ENCODE measurements at places on chromosomes 1 and 21. TPM values are rescaled to one million over a fixed set of nuclear protein-coding genes. Genes with fewer than 3 reads are reported as not detected.

The PERM1 gene
- total RNA-seq: 0.35 TPM

The LRRC8B gene
- total RNA-seq: 22.3 TPM

The GNG4 gene
- not detected for total RNA-seq

DNA sequence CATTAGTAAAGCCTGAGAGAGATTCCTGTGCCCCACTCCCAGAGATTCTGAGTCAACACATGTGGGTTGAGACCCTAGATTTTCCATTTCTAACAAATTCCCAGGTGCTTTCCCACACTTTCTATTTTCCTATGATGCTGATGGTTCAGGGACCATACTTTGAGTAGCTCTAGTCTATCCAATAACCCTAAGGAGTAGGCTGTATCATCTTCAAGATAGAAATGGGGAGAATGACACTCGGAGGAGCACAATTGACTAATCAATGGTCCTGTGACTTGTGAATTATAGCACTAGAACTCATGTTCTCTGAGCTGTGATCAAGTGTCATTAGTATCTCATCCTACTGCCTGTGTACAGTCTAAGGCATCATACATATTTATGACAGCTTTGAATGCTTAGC lies 232.9 kb upstream of the B3GALT2 start:
- H3K27me3 ChIP-seq: no peaks in the 10 kb centered on the region
- H3K27ac ChIP-seq: no peak overlapping the region
- no peaks in the 10 kb centered on the region for H3K36me3 ChIP-seq
- no peak for DNase-seq
- peaks cover 6% of the 10 kb centered on the region for H3K4me1 ChIP-seq
- no peak overlapping the region for H3K4me3 ChIP-seq

GRCh38 chr1:3237570-3237969 lies 168.6 kb downstream of the PRDM16 start:
- no peaks in the 10 kb centered on the region for H3K27me3 ChIP-seq
- no peaks in the 10 kb centered on the region for H3K36me3 ChIP-seq
- H3K4me3 ChIP-seq: no peak overlapping the region
- DNase-seq: no peak
- H3K27ac ChIP-seq: no peak overlapping the region

DNA sequence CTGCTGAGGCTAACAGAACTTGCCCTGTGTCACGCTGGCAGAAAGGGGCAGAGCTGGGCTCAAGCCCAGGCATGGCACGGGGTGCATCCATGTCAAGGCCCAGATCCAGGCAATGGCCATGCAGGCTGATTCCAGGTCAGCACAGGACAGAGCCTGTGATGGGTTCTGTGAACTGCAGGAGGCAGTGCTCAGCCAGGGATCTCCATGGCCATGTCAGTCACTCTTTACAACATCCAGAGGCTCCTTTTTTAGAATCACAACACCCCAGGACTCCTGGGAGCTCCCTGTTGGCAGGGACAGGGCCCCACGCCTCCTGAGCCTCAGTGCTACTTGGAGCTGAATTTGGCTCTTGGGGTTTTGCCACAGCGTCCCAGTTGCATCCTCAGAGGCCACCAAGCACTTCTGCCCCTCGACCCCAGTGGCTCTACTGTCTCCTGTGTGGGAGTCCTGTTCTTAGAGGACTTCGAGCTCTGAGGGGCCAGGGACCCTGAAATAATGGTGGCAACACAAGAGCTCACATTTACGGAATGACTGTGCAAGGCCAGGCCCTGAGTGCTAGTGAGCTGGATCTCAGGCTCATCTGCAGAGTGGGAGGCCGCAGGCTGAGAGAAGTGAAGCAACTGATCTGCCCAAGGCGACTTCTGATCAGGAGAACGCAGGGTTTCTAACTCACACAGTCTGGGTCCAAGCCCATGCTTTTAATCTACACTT lies 211.5 kb downstream of the TRABD2B start:
- no peak overlapping the region for H3K4me3 ChIP-seq
- no peak for DNase-seq
- H3K27me3 ChIP-seq: no peaks in the 10 kb centered on the region
- no peak overlapping the region for H3K27ac ChIP-seq
- no peaks in the 10 kb centered on the region for H3K36me3 ChIP-seq

DNA sequence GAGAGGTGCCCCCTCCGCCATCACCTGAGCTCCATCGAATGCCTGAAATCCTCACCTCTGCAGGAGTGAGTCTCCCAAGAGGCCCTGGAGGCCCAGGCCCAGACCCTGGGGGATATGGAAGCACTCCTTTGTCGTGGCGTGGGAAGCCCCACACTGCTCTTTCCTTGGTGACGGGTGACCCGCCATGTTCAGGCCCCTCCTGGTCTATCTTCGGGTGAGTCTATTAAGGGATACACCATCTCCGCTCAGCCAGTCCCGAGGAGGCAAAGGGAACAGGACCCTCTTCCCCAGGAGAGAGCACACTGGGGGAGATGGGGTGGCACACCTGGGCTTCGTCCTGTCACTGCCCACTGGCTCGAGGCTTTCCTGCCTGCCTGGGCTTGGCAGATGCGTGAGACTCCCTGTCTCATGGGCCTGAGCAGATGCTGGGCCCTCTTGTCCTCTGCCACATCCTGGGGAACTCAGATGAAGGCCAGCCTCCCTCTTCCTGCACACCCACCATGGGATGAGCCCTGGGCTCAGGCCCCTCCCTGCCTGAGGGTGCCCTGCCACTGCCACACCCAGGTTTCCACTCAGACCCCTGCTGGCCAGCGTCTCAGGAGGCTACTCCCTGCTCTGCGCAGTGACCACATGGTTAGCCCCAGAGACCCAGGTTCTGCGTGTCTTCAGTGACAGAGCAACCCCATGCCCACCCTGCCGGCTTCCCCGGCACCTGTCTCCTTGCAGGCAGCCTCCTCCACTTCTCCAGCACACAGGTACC lies 3.8 kb upstream of the NPHP4 start:
- peaks cover 9% of the 10 kb centered on the region for H3K4me1 ChIP-seq
- H3K27ac ChIP-seq: no peak overlapping the region
- no peaks in the 10 kb centered on the region for H3K36me3 ChIP-seq
- no peak overlapping the region for H3K4me3 ChIP-seq
- peak; percentile 56 for DNase-seq
- no peaks in the 10 kb centered on the region for H3K27me3 ChIP-seq

Measured in upper lobe of right lung (tissue), 1 donor.